ENCODE measurements at places on chromosomes 16 and 17. TPM values are rescaled to one million over a fixed set of nuclear protein-coding genes. Genes with fewer than 3 reads are reported as not detected.

GRCh38 chr17:15659663-15660062 is 24.4 kb downstream of the TRIM16 start:
- no peak overlapping the region for H3K27ac ChIP-seq
- H3K4me3 ChIP-seq, result no peak overlapping the region
- H3K27me3 ChIP-seq, result no peaks in the 10 kb centered on the region

Gene FAM171A2
- total RNA-seq, result 28.5 TPM

GRCh38 chr16:75108792-75109731 is 7.5 kb downstream of the LDHD start:
- H3K36me3 ChIP-seq, result peaks cover 8% of the 10 kb centered on the region
- DNase-seq, result no peak
- peak overlapping the region; percentile 82 for H3K27ac ChIP-seq

DNA sequence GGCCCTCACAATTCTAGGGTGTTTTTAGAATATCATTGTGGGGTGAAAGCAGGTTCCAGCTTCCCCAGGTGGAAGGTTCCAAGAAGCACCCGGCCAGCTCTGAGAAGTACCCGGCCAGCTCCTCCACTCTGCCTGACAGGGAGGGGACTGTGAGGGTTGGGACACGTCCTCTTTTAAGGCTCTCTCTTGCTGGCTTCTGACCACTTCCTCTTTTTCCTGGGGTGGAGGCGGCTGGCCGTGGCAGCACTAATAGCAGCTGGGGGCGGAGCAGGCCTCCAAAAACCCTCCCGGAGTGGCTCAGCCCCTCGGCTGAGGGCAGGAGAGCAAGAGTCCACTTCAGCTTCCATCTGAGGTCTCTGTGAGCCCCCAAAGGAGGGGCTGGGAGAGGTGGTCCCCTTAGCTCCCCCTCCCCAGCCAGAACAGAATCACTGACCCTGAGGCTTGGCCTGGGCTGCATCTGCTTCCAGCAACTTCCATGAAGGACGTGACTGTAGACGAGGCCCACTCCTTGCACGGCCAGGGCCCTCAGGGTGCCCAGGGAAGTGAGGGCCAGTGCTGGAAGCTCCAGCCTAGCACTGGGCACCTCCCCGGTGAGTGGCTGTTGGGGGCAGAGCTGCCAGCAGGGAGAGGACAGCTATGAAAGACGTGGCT is 26.7 kb upstream of the PLCG2 start:
- no peaks in the 10 kb centered on the region for H3K27me3 ChIP-seq
- no peak for DNase-seq
- H3K4me1 ChIP-seq, result peaks cover 11% of the 10 kb centered on the region
- H3K36me3 ChIP-seq, result no peaks in the 10 kb centered on the region
- no peak overlapping the region for H3K27ac ChIP-seq

Gene LRRC46
- 0.09 TPM for total RNA-seq

DNA sequence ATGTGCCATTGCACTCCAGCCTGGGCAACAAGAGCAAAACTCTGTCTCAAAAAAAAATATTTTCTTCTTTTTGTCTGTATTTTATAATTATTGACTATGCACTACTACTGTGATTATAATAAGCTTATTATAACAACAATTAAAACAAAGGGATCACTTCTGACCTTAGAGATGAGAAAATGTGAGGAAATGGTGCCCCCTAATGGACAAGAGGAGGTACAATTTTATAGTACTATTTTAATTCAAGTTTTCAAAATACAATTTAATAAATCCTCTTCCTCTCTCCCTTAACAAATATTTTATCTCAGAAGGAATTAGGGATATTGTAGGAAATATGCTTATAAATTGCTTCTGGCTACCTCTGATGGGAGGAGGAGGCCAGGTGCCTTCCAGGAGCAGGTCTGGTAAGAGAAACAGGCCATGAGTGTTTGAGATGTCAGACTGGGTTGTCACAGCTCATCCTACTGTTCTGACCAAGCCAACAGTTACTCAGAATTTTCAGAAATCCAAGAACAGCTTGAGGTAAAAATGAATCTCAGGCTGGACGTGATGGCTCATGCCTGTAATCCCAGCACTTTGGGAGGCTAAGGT is 14.0 kb downstream of the VPS53 start:
- no peak overlapping the region for H3K4me3 ChIP-seq
- no peak overlapping the region for H3K27ac ChIP-seq
- DNase-seq, result no peak
- peaks cover 11% of the 10 kb centered on the region for H3K36me3 ChIP-seq
- no peaks in the 10 kb centered on the region for H3K4me1 ChIP-seq
- no peaks in the 10 kb centered on the region for H3K27me3 ChIP-seq

Gene CCL3
- total RNA-seq, result 0.44 TPM

GRCh38 chr17:37098910-37099664 is 150.3 kb downstream of the AATF start:
- DNase-seq, result no peak
- peaks cover 24% of the 10 kb centered on the region for H3K4me1 ChIP-seq
- no peak overlapping the region for H3K4me3 ChIP-seq

DNA sequence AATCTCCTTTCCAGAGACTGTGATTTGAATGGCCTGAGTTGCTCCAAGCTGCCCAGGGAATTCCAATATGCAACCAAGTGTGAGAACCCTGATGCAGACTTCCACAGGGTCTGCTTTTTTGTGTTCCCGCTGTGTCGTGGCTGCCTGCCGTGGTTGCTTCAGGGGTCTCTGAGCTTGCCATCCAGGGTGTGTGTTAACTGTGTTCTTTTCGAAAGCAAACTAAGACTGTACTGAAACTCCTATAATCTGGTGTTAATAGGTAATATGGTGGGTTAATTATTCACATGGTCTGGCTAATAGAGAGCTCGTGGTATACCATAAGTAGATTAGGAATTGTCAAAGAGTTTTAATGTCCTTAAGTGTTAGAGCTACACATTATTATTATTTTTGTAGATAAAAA is 20.7 kb downstream of the UBN1 start:
- no peak for DNase-seq
- no peaks in the 10 kb centered on the region for H3K27me3 ChIP-seq

Gene KLHL11
- 14.7 TPM for total RNA-seq

Gene NPIPB6
- 0.83 TPM for total RNA-seq

DNA sequence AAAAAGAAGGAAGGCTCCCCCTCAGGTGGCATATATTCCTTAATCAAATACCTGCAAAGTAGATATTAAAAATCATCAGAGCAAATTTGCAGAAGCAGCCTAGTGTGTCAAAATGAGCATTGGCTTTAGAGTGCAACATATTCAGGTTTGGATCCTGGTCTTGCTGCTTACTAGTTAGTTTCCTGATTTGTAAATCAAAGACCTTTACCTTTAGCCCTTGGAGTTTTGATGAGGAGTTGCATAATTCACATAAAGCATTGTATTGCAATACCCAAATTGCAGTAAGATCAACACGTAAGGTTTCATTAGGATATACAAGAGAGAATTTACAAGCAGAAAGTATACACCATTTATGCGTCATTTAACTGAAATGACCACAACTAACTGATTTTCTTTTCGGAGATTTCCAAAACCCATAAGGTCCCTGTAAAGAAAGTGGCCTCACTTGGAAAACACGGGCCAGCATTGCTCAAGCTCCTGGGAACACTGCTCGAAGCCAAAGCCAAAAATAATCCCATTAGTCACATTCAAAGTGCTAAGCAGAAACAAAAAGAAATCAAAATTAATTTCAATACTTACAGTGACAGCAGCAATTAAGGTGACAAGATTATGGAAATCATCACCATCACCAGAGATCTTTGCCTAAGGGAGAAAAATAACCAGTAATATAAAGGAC is 415.9 kb upstream of the ERCC4 start:
- H3K27ac ChIP-seq, result no peak overlapping the region
- H3K4me1 ChIP-seq, result peaks cover 20% of the 10 kb centered on the region
- peaks cover 6% of the 10 kb centered on the region for H3K36me3 ChIP-seq

Gene PRR15L
- total RNA-seq, result 1.1 TPM

DNA sequence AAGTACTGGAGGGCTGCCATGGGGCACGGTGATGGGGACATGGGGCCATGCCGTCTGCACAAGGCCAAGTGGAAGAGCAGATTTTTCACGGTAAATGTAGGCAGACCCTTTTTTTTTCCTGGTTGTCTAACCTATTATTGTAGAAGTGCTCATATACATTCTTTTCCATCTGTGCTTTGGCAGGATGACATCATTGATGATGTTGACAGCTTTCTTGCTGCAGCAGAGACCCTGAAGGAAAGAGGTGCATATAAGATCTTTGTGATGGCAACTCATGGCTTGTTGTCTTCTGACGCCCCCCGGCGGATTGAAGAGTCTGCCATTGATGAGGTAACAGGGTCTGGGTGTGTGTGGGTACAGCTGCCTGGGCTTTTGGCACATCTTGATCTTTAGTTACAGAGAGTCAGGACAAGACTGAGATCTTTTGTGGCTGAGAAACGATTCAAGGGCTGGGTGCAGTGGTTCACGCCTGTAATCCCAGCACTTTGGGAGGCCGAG is 23.3 kb upstream of the SLC5A10 start:
- no peak overlapping the region for H3K27ac ChIP-seq
- H3K4me1 ChIP-seq, result peaks cover 10% of the 10 kb centered on the region
- DNase-seq, result no peak

DNA sequence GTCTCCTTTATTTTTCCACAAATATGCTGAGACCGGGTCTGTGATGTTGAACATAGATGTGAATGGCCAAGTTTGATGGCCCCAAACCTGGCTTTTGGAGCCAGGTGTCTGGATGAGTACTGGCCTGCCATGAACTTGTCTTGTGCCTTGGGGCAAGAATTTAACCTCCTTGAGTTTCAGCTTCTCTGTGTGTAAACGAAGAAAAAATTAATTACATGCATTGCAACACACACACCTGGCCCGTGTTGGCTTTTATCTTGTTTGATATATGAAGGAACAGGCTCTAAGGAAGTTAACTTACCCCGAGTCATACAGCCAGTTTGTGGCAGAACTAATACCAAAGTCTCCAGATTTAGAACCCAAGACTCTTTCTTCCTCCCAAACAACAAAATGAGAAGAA is 13.1 kb downstream of the FBXO39 start:
- H3K27me3 ChIP-seq, result peaks cover 17% of the 10 kb centered on the region
- no peak for DNase-seq
- H3K27ac ChIP-seq, result no peak overlapping the region
- no peaks in the 10 kb centered on the region for H3K36me3 ChIP-seq
- no peak overlapping the region for H3K4me3 ChIP-seq

Gene ZP2
- total RNA-seq, result not detected

DNA sequence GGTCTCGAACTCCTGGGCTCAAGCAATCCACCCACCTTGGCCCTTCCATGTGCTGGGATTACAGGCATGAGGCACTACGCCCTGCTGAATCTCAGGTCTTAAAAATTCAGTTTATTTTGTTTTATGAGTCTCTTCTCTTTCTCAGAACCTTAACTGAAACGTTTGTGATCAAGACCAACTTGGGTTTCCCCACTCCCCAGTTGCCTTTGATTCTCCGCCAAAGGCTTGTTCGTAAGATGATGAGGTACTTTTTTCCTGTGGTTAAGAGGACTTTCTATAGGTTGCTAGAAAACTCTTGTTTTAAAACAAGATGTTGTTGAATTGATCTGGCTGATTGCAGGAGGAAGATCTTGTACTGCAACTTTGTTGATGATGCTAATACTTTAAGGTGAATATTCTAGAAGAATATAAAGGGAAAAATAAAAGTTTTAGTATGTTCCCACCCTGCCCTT is 11.7 kb downstream of the ABCC1 start:
- peaks cover 72% of the 10 kb centered on the region for H3K4me1 ChIP-seq
- H3K27me3 ChIP-seq, result no peaks in the 10 kb centered on the region
- H3K27ac ChIP-seq, result peak overlapping the region; percentile 85
- DNase-seq, result no peak

- peak overlapping the region; percentile 62 for H3K4me3 ChIP-seq
- no peaks in the 10 kb centered on the region for H3K27me3 ChIP-seq
- H3K27ac ChIP-seq, result peak overlapping the region; percentile 51
- H3K36me3 ChIP-seq, result no peaks in the 10 kb centered on the region
- DNase-seq, result no peak
- peaks cover 63% of the 10 kb centered on the region for H3K4me1 ChIP-seq
Observed at GRCh38 chr17:79991924-79992648, 43.6 kb downstream of the TBC1D16 start.

Gene C1QL1
- total RNA-seq, result 13.4 TPM

DNA sequence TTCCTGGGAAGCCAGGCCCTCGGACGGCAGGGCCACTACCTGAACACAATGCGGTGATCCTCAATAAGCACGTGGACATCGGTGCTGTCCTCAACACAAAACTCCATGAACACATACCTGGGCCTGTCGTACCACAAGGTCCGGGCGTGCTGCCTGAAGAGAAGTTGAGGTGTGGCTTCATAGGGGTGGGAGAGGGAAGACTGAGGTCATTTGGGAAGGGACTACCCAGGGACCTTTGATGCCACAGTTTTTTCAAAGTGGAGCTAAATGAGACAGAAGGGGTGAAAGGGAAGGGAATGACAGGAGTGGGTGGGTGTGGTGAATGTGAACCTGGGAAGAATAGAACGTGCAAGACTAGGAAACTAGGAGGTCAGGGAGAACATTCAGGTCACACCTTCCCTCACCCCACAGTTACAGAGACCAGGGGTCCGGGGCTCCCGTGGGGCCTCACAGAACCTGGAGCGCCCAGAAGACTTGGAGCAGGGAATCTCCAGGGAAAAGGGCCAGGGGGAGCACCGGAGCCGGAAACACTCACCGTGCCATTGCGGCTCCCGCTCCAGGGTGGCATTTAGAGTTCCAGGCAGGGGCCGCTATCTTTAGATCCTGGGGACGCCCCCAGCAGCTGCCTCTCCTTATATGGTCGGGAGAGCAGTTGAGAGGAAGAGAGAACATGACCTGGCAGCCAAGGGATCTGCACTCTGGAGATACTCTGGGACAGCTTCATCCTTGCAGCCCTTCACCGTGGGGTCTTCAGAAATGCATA is at the start of gene PTGES3L:
TSS of gene PTGES3L (minus strand) at position 570 of the 763 bp plus-strand sequence. CDS start at position 543, 27 bp downstream.
- H3K36me3 ChIP-seq, result peaks cover 7% of the 10 kb centered on the region
- peak; percentile 56 for DNase-seq
- peaks cover 4% of the 10 kb centered on the region for H3K27me3 ChIP-seq
- H3K4me1 ChIP-seq, result peaks cover 20% of the 10 kb centered on the region
- peak within 1 kb of the TSS; percentile 97 for H3K27ac ChIP-seq
- peak within 1 kb of the TSS; percentile 99 for H3K4me3 ChIP-seq

DNA sequence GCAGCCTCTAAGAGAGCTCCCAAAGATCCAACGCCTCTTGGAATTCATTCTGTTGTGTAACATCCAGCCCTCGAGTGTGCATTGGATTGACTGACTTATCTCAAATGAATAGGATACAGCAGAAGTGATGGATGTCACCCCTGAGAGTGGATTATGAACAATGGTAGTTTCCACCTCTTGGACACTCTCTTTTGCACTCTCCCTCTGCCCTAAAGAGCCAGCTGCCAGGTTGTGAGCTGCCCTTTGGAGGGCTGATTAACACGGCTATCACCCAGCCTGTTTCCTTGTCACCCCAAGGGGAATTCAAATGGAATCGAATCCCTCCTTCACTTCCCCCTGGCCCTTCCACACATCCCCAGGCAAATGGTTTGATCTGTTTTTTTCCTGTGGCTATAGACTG is 21.2 kb upstream of the HAPSTR1 start:
- H3K4me3 ChIP-seq, result no peak overlapping the region
- DNase-seq, result no peak
- no peaks in the 10 kb centered on the region for H3K27me3 ChIP-seq
- H3K27ac ChIP-seq, result no peak overlapping the region
- no peaks in the 10 kb centered on the region for H3K4me1 ChIP-seq

- no peak overlapping the region for H3K4me3 ChIP-seq
- H3K27me3 ChIP-seq, result no peaks in the 10 kb centered on the region
- no peak for DNase-seq
- peaks cover 47% of the 10 kb centered on the region for H3K4me1 ChIP-seq
Observed at GRCh38 chr17:57869617-57870282, 19.9 kb upstream of the MRPS23 start.

Data from WTC11 (cell line).